ENCODE measurements at places on chromosomes 16 and 17.
A peak's percentile ranks its signal among the peaks of the same experiment; 100 is the strongest.

DNA sequence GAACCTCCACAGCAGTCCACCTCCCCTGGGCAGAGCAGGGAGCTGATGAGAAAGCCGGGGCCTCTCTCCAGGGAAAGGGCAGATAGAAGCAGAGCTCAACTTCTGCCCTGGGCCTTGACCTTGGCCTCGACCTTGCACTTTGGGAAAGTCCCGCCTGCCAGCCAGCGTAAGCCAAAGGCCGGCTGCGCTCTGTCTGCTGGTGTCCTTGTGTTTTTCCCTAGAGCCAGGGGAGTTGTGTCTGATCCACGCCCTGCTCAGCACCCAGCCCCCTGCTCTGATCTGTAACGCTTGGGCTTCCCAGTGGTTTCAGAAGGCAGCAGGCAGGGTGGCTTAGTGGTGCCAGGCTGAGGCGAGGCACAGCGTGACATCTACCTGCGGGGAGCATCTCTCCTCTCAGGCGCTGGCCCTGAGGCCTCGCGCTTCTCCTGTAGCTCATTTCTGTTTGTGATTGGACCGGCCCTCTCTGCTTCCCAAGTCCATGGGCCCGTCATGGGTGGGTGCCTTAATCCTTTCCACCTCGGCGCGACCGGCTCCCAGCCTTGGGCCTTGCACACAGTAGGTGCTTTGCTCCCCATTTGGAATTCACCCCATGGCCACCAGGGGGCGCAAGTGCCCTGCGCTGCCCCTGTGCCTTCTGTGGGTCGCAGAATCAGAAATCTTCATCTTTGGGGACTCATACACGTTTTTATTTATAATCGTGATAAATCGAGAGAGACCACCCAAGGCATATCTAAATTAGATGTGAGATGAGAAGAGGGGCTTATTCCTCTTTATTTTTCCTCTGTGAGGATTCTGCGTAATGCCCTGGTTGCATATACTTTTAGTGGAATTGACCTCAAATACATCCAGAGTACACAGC lies 24.2 kb downstream of the SGSH start:
- DNase-seq = no peak

GRCh38 chr17:6796017-6796886 lies 20.2 kb downstream of the FBXO39 start:
- no peak for DNase-seq

- DNase-seq = peak; percentile 71
Measured at GRCh38 chr17:8152112-8152775, at the start of gene PER1. TSS of gene PER1 (minus strand) at chr17:8152404. CDS start at chr17:8150706, 1,698 bp downstream.

- no peak for DNase-seq
Measured at GRCh38 chr17:34755371-34755770, 176.0 kb downstream of the TMEM132E start.

Measured in GOT3 (cell line).